ENCODE measurements at places on chromosomes 1 and 21. TPM values are rescaled to one million over a fixed set of nuclear protein-coding genes. Genes with fewer than 3 reads are reported as not detected.

- DNase-seq: no peak
Measured at GRCh38 chr1:164886101-164886500, 327.1 kb downstream of the PBX1 start.

- no peak for DNase-seq
Measured at GRCh38 chr1:183841550-183841949, 36.6 kb downstream of the RGL1 start.

DNA sequence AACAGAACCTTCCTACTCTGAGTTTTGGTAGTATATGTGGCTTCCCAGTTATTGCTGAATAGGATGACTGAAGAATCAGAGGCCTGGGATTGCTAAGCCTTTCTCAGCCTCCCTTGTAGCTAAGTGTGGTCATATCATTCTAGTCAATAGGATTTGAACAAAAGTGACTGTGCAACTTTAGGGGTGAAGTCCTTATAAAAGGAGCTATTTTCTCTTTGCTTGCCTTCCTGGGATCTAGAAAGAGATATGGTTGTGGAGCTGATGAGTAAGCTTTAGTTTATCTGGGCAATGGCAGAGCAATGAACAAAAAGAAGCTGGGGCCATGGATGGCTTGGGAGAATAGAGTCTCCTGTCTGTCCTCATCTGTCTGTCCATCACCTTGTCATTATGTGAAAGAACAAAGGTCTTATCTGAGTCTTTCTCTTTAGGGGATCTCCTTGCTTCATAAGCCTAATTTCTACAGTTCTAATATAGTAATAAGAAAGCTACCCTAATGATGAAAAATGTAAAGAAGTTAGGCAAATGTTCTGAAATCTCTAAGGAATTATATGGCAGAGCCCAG, 91.5 kb downstream of the TENT5C start:
- no peak for DNase-seq

DENND2C gene
- 2.0 TPM for total RNA-seq

CNIH3 gene
- 0.21 TPM for total RNA-seq

GRCh38 chr1:59903141-59903754, 23.3 kb downstream of the CYP2J2 start:
- no peak for DNase-seq

DNA sequence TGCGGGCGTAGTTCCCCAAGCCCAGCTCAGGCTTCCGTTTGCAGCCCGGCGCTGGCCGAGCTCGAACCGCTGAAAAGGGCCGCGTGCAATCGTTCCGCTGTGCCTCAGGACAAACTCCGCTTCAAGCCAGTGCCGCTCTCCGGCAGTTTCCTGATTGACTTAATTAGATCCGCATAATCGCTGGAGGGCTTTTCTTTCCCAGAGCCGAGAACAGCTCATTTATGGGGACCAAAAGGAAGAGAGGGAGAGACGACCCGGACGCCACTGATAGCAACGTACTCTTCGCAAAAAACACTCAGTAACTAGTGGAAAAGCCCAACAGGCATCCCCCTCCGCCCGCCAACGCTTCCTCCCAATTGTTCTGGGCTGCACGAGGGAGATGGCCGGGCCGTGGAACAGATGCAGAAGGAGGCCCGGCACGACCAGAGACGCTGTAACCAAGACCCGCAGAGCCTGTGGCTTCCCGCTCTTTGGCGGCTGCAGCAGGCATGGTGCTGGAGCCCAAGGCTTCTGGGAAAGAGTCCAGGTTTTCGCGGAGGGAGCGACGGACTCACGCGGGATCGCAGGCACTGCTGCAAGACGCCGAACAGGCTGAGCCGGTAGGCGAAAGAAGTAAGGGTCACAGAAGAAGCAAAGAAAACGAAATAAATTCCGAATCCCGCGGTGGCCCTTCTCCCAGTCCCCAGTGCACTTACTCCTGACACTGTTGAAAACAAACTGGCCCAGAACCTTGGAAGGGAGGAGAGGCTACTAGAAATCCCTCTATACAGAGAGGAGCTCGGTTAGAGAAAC, 3.6 kb upstream of the FOXD2 start:
- no peak for DNase-seq

PPFIA4 gene
- 13.5 TPM for total RNA-seq

DNA sequence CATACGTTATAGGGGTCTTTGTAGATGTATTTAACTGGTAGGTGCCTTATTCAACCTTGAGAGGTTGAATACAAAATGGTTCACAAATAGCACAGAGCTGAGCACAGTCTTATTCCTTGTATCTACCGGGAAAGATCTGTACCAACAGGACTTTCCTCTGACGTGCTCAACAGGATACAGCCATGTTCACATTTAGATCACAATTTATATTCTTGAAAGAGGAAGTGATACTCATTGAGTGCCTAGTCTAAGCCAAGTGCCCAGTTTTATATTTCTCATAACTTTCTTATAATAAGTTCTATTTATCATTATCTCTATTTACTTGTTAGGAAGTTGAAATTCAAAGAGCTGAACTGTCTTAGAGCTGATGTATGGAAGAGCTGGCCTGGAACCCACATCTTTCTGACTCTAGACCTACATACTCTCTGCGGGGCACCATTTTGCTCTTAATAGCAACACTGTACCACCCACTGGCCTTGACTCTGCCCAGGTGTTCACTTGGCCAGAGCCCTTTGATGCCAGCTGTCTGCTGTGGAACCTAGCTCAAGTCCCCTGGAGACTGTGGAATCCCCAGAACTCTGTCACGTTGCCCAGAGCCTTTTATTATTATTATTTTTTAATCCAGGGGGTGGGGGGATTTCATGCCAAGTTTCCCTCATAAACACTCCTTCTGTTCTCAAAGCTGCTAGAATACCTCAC, 156.2 kb downstream of the TPR start:
- DNase-seq: no peak

GRCh38 chr1:18166341-18166740, 58.7 kb downstream of the IGSF21 start:
- no peak for DNase-seq

DNA sequence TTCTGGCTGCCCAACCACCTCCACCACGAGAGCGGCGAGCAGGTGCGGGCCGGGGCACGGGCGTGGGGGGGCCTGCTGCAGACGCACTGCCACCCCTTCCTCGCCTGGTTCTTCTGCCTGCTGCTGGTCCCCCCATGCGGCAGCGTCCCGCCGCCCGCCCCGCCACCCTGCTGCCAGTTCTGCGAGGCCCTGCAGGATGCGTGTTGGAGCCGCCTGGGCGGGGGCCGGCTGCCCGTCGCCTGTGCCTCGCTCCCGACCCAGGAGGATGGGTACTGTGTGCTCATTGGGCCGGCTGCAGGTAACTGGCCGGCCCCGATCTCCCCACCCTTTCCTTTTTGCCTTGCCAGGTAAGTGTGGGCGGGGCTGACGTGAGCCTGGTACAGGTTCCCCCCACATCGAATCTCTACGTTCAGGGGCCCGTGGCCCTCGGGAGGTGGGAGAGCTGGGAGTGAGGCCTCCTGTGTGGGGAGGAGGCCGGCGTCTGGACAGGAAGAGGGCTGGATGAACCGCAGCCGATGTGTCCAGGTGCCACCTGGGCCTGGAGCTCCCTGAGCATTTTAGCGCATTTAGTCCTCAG, 51.7 kb downstream of the COL18A1 start:
- DNase-seq: no peak

ADAM30 gene
- not detected for total RNA-seq

GRCh38 chr1:2050461-2050792, 216 bp downstream of the PRKCZ start:
- DNase-seq: no peak

DNA sequence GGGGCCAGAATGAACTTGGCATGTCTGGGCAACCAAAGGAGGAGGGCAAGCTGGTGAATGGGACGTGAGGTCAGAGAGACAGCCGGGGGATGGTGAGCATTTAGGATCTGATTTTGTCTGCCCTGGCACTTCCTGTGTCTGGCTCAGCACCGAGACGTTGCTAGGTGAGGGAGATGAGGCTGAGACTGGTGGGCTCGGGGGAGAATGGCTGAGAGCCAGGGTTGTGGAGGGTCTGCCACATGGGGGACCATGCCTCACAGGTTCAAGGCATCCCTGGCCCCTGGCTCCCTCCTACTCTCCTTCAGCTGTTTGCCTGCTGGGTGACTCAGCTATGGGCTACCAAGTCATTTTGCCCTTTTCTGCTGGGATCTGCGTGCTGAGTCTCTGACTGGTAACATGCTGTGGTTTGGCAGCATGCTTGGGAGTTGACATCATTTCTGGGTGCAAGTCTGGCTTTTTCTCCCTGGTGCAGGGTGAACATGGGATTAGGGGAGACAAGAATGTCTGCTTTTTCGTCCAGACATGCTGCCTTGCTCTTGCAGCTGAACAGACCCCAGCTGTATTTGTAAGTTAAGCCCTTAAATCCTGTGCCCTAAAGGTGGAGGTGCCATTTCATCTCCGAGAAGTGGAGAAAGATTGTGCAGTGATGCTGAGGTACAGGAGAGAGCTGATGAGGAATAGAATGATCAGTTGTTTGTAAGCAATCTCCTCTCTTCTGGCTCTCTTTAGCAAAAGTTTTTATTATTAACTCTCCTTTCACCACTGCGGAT, 17.6 kb downstream of the GALNT2 start:
- DNase-seq: peak; percentile 79

DNA sequence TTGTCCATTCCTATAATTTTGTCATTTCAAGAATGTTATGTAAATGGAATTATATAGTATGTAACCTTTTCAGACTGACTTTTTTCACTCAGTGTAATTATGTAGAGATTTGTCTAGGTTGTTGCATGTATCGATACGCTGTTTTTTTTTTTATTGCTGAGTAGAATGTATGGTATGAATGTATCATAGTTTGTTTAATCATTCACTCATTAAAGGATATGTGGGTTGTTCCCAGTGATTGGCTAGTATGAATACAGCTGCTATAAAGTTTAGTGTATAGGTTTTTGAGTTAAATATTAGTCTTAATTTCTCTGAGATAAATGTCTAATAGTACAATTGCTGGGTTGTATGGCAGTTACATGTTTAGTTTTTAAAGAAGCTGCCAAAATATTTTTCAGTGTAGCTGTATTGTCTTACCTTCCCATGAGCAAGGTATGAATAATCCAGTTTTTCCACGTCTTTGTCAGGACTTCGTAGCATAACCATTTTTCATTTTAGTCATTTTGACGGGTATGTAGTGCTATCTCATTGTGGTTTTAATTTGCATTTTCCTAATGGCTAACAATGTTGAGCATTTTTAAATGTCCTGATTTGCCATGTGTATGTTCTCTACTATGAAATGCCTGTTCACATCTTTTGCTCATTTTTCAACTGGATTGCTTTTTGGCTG, 22.4 kb downstream of the CASQ2 start:
- DNase-seq: no peak

GRCh38 chr1:53755874-53756273, 16.9 kb upstream of the GLIS1 start:
- no peak for DNase-seq

- no peak for DNase-seq
Measured at GRCh38 chr1:77744576-77744975, 15.1 kb downstream of the USP33 start.

CCDC185 gene
- total RNA-seq: not detected

CACNA1S gene
- not detected for total RNA-seq

PCP4 gene
- total RNA-seq: not detected

OPRD1 gene
- not detected for total RNA-seq

Data from thoracic aorta (tissue), 2 donors.